Common myeloid progenitor, CD34-positive (primary cell): ENCODE measurements at places on chromosomes 2 and 18.
A peak's percentile ranks its signal among the peaks of the same experiment; 100 is the strongest.

DNA sequence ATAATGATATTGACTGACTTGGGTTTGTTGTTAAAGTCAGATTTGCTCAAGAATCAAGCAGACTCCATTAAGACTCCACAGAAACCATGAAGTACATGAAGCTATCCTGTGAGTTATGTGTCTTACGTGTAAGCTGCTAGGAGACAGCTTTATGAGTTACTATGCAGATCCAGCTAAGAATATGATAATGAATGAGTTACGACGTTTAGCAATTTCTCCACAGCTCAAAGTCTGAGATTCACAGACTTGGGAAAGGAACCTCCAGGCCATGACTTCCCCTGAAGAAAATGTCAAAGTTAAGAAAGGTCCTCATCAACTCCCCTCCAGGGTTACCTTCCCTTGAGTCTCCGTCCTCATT lies 211.9 kb upstream of the HNRNPA3 start:
- no peaks in the 10 kb centered on the region for H3K27me3 ChIP-seq
- no peak for DNase-seq
- no peak overlapping the region for H3K4me3 ChIP-seq
- no peaks in the 10 kb centered on the region for H3K36me3 ChIP-seq
- no peak overlapping the region for H3K27ac ChIP-seq

GRCh38 chr2:74471332-74472065 lies 981 bp downstream of the MRPL53 start:
- no peak for DNase-seq
- H3K4me3 ChIP-seq: peak overlapping the region; percentile 86

DNA sequence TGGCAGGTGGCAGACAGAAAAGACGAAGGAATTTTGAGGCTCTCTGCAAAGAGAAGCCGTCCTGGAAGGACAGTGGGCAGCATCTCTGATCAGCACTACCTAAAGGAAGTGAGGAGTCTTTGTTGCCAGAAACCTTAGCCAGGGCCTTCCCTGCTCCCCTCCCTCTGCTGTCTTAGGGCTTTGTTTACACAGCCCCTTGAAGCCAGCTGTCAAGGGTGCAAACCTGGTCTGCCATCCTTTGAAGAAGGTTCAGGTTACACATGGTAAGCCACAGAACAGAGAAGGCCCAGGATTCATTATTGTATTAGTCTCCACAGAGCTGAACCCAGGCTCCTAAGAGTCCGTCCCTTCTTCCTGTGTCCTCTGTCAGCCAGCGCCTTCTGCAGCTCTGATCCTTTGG lies 356.7 kb downstream of the TGIF1 start:
- H3K4me1 ChIP-seq: no peaks in the 10 kb centered on the region
- H3K27ac ChIP-seq: no peak overlapping the region
- H3K27me3 ChIP-seq: peaks cover 8% of the 10 kb centered on the region
- no peak overlapping the region for H3K4me3 ChIP-seq

DNA sequence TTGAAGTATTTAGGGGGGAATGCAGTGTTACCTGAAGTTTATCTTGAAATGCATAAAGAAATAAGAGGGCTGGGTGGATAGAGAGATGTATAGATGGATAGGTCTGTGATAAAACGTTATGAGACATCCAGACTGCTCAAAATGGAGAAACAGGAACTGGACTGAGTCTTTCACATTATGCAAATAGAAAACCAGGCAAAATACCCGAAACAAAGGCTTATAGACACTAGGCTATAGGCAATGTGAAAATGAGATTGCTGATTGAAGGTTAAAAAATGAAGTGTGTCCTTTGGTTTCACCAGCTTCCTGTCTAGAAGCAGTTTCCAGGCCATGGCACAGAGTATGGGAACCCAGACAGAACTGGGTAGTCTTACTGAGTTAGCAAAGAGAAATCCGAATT lies 24.9 kb upstream of the SLC3A1 start:
- no peak for DNase-seq
- H3K4me1 ChIP-seq: no peaks in the 10 kb centered on the region
- no peaks in the 10 kb centered on the region for H3K27me3 ChIP-seq
- H3K4me3 ChIP-seq: no peak overlapping the region
- H3K27ac ChIP-seq: no peak overlapping the region

DNA sequence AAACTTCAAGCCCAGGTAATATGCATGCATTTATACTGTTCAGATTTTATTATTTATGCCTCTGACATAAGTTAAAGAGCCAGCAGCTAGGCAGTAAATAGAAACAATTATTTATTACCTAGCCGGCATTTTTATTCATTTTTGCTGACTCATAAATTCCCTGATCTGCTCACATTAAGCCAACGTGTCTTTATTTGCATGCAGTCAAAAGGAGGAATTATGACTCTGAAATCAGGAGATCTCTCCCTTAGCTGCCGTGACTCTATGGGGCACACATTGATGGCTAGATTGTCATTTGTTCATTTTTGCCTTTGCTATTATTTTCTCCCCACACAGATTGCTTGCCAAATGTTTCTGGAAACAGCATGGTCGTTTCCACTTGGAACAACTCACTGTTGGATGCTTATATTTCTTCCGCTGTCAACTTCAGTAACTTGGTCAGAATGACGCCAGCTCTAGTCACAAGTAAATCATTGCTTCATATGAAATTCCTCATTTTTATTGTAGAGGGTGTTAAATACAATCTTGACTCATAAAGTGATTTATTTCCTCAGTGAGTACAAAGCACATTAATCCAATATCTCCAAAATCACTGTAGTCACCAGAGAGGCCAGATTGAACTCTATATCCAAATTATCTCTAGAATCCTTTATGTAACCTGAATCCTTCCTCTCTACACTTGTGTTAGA lies 15.9 kb upstream of the ZBTB14 start:
- H3K36me3 ChIP-seq: no peaks in the 10 kb centered on the region
- no peak overlapping the region for H3K4me3 ChIP-seq
- no peaks in the 10 kb centered on the region for H3K27me3 ChIP-seq

- no peak overlapping the region for H3K27ac ChIP-seq
- DNase-seq: no peak
- H3K4me1 ChIP-seq: peaks cover 14% of the 10 kb centered on the region
- H3K4me3 ChIP-seq: peak overlapping the region; percentile 80
- H3K27me3 ChIP-seq: no peaks in the 10 kb centered on the region
- H3K36me3 ChIP-seq: peaks cover 13% of the 10 kb centered on the region
Observed at GRCh38 chr2:219159771-219160185, 837 bp downstream of the NHEJ1 start.

DNA sequence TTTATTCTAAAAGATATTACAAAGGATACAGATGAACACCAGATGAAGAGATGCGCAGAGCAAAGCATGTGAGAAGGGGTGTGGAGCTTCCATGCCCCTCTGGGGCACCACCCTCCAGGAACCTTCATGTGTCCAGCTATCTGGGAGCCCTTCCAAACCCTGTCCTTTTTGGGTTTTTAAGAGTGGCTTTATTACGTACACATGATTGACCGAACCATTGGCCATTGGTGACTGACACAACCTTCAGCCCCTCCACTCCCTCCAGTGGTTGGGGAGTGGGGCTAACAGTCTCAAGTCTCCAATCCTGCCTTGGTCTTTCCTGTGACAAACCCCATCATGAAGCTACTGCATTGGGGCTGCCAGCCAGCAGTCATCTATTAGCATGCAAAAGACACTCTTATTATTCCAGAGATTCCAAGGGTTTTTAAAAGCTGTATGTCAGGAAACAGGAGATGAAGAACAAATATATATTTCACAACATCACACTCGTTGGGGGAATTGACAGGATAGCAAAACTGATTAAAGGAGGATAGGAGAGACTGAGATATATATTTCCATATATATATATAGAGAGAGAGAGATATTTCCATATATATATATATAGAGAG lies 19.4 kb downstream of the IL1B start:
- no peaks in the 10 kb centered on the region for H3K4me1 ChIP-seq
- no peaks in the 10 kb centered on the region for H3K27me3 ChIP-seq
- no peak for DNase-seq
- H3K36me3 ChIP-seq: no peaks in the 10 kb centered on the region
- H3K4me3 ChIP-seq: no peak overlapping the region

DNA sequence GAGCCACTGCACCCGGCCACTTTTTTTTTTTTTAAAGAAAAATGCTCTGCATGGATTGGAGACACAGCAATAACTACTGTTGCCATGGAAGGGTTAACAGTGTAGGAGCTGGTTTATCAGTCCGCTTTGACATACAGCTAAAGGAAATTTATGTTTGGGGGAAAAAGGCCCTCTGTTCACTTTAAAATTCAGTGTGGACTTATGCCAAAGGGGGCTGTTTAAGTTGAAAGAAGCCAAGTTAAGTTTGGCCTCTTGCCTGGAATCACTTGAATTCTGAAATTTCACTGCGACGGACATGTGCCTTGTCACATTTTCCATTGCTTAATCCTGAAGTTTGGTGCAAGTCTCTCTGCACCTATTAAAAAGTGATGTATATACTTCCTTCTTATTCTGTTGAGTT lies 3.1 kb downstream of the KCNE4 start:
- no peak for DNase-seq
- no peak overlapping the region for H3K4me3 ChIP-seq
- no peaks in the 10 kb centered on the region for H3K36me3 ChIP-seq

DNA sequence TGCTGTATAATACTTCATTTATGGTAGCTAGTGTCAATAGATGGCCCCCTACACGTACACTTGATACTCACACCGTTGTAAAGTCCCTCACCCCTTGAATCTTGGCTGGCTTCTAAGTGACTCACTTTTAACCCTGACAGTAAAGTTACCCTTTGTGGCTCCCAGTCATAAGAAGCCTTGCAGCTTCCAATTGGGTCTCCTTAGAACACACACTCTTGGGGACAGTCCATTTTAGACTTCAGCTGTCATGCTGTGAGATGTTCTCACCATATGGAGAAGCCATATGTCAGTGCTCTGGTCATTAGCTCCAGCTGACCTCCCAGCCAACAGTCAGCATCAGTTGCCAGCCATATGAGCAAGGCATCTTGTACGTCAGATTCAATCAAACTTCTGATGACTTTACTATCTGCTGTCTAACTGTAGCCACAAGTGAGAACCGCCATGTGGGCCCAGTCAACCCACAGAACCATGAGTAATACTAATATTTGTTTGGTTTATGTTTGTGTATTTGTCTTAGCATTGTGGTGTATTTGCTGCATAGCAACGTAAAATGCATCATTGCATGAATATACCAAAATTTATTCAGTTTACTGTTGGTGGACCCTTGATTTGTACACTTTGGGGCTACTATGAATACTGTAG lies 68.3 kb downstream of the PTPN4 start:
- H3K4me3 ChIP-seq: no peak overlapping the region
- H3K27ac ChIP-seq: no peak overlapping the region
- DNase-seq: no peak
- H3K4me1 ChIP-seq: peaks cover under 1% of the 10 kb centered on the region

DNA sequence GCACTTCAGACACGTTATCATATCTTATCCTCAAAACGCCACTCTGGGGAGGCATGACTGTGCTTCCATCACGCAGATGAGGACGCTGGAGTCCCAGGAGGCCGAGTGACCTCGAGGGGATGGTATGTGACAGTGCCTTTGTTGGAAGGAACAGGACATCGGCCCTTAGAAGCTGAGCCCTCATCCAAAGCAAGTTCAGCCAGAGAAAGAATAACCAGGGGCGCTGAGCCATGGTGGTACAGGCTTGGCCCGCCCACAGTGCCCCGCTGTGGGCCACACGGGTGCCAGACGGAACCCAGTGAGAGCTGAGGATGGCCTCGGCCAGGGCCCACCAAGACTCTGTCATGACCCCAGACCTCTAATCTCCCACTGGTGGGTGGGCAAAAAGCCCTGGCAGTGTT lies 31.3 kb downstream of the HS1BP3 start:
- H3K4me3 ChIP-seq: no peak overlapping the region
- H3K27ac ChIP-seq: no peak overlapping the region
- peaks cover 19% of the 10 kb centered on the region for H3K4me1 ChIP-seq
- peaks cover 44% of the 10 kb centered on the region for H3K36me3 ChIP-seq
- no peak for DNase-seq

DNA sequence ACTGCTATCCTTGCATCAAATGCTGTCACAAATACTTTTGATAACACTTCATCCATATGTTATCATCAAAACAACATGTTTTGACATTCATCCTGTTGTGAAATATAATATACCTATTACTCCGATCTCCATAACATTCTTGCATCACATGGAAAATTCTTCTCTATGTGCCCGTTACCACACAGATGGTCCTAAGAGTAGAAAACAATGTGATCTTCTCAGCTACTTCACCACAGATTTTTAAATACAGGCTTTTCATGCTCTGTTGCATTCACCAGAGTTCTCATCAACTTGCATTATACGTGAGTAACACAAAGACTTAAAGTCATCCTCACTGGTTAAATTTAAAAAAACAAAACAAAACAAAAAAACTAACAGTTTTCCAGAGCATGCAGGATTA lies 1603.3 kb upstream of the ZEB2 start:
- no peak overlapping the region for H3K27ac ChIP-seq
- H3K36me3 ChIP-seq: no peaks in the 10 kb centered on the region
- H3K4me1 ChIP-seq: no peaks in the 10 kb centered on the region
- DNase-seq: no peak

- DNase-seq: peak; percentile 86
- H3K27me3 ChIP-seq: no peaks in the 10 kb centered on the region
- H3K4me3 ChIP-seq: no peak overlapping the region
- H3K4me1 ChIP-seq: peaks cover 2% of the 10 kb centered on the region
- H3K36me3 ChIP-seq: no peaks in the 10 kb centered on the region
Observed at GRCh38 chr18:44725300-44726058, 44.8 kb downstream of the SETBP1 start.

DNA sequence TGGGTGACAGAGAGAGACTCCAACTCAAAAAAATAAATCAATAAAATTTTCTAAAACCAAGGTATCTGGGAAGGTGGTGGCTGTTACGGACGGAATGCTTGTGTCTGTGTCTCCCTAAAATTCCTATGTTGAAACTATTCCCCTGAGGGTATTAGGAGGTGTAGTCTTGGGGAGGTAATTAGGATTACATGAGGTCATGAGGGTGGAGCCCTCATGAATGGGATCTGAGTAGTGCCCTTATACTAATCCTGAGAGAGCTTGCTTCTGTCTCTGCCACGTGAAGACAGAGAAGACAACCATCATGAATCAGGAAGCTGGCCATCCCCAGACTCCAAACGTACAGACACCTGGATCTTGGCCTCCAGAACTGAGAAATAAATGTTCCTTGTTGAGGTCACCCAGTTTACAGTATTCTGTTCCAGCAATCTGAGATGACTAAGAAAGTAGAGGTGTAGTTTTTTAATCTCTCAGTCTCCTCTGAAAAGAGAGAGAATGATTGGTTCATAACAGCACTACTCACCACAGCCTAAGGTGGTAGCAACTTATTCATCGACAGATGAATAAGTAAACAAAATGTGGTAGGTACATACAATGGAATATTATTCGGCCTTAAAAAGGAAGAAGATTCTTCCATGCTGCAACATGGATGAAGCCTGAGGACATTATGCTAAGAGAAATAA lies 38.4 kb downstream of the TGFBRAP1 start:
- H3K4me3 ChIP-seq: no peak overlapping the region
- H3K36me3 ChIP-seq: peaks cover 48% of the 10 kb centered on the region
- H3K27ac ChIP-seq: no peak overlapping the region
- DNase-seq: no peak
- no peaks in the 10 kb centered on the region for H3K27me3 ChIP-seq
- H3K4me1 ChIP-seq: no peaks in the 10 kb centered on the region
